Common myeloid progenitor, CD34-positive (primary cell): ENCODE measurements at places on chromosomes 3 and 15.
A peak's percentile ranks its signal among the peaks of the same experiment; 100 is the strongest.

- H3K4me1 ChIP-seq = no peaks in the 10 kb centered on the region
- no peaks in the 10 kb centered on the region for H3K27me3 ChIP-seq
- H3K4me3 ChIP-seq = no peak overlapping the region
- no peaks in the 10 kb centered on the region for H3K36me3 ChIP-seq
- H3K27ac ChIP-seq = no peak overlapping the region
Observed at GRCh38 chr3:62803276-62803675, 71.9 kb downstream of the CADPS start.

DNA sequence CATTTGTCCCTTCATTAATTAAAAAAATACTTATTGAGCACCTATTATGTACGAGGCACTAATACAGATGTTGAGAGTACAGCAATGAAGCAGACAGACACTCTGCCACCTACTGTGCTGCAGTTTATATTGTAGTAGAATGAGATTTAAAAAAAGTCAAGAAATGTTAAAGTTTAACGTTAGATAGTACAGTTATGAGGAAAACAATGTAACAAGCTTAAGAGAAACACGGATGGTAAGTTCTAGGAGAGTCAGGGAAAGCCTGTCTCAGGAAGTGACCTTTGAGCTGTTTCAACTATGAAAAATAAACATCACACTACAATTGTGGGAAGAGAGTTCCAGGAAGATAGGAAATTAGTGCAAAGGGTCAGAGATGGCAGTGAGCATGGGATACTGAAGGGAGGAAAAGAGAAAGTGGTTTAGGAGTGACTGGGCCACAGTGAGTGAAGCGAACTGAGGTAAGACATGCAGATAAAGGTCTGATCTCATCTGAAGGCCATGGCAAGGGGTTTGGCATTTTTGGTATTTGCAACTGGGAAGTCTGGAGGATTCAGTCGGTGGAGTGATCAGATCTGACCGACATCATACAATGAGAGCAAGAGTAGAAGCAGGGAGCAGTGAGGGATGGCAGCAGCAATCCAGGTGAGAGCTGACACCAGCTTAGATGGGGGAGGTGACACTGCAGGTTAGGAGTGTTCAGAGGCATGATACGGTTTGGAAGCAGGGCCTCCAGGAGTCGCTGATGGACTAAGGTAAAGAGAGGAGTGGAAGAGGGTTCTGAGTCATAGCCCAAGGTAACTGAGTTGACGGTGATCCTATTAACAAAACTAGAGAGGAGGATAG lies 28.5 kb downstream of the PLSCR4 start:
- no peak for DNase-seq
- H3K4me3 ChIP-seq = no peak overlapping the region

- H3K4me3 ChIP-seq = no peak overlapping the region
- no peak overlapping the region for H3K27ac ChIP-seq
- peaks cover 11% of the 10 kb centered on the region for H3K4me1 ChIP-seq
- H3K27me3 ChIP-seq = no peaks in the 10 kb centered on the region
- H3K36me3 ChIP-seq = no peaks in the 10 kb centered on the region
- no peak for DNase-seq
Observed at GRCh38 chr3:141507392-141508066, 20.7 kb downstream of the RASA2 start.

GRCh38 chr15:67813104-67813634 lies 12.1 kb upstream of the SKOR1 start:
- no peak overlapping the region for H3K27ac ChIP-seq
- H3K36me3 ChIP-seq = peaks cover 15% of the 10 kb centered on the region
- H3K27me3 ChIP-seq = peaks cover 20% of the 10 kb centered on the region
- peaks cover 13% of the 10 kb centered on the region for H3K4me1 ChIP-seq
- no peak overlapping the region for H3K4me3 ChIP-seq
- DNase-seq = no peak

DNA sequence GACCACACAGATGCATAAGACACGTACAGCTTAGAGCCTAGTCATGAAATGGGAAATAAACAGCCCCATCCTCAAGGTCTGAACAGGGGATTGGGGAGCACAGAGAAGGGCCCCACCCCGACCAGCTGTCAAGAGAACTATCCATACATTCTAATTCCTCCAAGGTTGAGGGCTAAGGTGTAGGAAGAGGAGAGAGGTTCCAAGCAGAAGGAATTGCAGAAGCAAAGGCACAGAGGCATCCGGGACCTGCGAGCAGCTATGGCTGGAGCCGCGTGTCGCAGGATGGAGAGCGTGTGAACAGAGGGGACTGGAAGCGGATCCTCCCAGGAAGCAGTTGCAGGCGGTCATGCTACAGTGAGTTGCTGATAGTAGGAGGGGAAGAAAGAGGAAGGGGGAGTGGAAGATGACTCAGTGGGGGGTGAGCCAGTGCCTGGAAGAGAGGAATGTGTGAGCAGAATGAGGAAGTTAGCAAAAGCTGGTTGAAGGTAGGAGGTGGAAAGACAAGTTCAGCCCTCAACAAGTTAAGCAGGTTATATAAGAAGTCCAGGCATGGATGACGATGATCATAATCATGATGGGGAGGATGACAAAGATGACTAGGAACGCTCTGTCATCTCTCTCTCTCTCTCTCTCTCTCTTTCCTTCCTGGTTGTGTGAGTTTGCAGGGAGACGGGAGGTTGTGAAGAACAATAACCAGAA lies 89.7 kb downstream of the LIPC start:
- H3K4me3 ChIP-seq = peak overlapping the region; percentile 19
- H3K4me1 ChIP-seq = peaks cover 31% of the 10 kb centered on the region
- no peaks in the 10 kb centered on the region for H3K36me3 ChIP-seq
- no peaks in the 10 kb centered on the region for H3K27me3 ChIP-seq

DNA sequence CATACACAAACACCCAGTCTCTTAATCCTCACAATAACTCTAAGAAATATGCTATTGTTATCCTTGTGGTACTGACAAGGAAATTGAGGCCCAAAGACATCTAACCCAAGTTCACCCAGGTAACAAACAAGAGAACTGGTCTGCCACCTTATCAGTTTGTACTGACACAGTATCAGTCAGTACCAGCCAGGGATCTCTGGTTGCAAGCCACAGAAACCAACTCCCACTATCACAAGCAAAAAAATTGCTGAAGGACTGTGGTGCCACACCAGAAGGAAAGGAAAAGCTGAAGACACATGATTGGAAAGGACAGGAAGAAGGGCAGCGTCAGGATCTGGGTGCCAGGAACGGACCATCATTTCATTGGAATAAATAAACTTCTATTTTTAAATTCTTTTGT lies 63.8 kb upstream of the GLCE start:
- no peak for DNase-seq
- no peaks in the 10 kb centered on the region for H3K27me3 ChIP-seq
- H3K36me3 ChIP-seq = no peaks in the 10 kb centered on the region

DNA sequence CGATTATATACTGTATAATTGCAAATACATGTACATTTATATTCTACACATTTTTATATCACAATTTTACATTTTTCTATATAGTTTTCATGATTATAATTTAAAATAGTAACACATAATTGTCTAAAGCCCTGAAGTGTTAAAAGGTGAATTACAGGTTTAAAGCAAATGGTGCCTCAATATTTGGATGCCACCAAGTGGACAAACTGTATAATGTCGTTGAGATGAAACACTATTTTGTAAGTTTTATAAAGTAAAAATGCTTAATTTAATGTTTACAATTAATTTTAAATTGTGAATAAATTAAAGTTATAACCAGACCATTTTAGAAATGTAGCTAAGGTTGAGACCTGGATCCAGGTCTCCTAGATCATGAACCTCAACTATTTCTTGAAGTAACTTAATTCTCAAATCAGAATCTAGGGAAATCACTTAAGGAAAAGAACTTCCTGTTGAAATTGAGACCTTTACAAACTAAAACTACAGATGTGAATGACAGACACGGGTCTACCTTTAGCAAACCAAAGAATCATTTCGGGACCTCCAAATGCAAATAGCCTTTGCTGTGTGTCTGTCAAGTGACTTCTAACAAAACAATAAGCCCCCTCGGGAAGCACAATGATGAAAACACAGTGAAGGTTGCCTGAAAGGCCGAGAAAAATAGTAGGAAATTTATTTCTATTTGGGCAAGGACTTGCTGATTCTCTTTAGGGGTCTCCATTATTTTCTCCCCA lies 37.8 kb downstream of the EHHADH start:
- no peaks in the 10 kb centered on the region for H3K4me1 ChIP-seq
- no peaks in the 10 kb centered on the region for H3K36me3 ChIP-seq
- H3K27ac ChIP-seq = no peak overlapping the region
- DNase-seq = peak; percentile 50
- no peak overlapping the region for H3K4me3 ChIP-seq
- H3K27me3 ChIP-seq = no peaks in the 10 kb centered on the region

DNA sequence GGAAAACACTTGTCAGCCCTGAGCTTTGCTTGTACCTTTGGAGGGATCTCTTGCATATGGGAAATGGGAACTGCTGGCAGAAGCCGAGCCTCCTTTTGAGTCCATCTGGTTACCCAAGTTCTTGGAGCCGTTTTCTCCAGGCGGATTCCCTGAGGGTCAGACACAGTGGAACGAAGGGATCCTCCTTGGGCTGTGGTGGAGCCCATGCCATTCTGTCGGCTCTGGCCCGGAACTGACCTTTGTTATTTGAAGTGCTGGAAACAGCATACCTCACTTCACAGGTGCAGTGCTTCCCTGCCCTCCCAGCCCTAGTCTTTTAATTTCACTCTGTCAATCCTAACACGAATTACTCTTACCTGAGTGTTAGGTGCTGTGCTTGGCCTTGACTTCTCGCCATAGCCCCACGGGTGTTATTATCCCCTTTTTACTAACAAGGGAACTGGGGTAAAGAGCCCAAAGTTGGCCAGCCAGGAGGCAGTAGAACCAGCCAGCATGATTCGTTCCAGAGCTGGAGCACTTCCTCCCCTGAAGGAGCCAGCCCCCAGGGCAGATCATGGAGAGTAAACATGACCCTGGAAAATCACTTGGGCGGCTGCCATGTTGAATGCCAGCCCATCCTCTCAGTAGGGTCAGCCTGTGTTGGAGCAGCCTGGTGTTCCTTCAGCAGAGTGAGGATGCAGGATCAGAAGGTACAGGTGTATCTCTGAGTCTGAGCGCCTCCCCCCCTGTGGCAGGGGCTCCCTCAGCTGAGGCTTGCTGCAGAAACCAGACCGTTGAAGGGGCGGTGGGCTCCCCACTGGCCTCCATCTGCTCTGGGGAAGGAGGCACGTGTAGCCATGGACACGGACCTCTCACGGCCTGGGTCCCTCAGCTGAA lies 143.2 kb downstream of the DNAJB8 start:
- no peaks in the 10 kb centered on the region for H3K27me3 ChIP-seq
- DNase-seq = no peak
- H3K4me1 ChIP-seq = peaks cover 7% of the 10 kb centered on the region
- H3K27ac ChIP-seq = no peak overlapping the region
- H3K36me3 ChIP-seq = peaks cover 7% of the 10 kb centered on the region

DNA sequence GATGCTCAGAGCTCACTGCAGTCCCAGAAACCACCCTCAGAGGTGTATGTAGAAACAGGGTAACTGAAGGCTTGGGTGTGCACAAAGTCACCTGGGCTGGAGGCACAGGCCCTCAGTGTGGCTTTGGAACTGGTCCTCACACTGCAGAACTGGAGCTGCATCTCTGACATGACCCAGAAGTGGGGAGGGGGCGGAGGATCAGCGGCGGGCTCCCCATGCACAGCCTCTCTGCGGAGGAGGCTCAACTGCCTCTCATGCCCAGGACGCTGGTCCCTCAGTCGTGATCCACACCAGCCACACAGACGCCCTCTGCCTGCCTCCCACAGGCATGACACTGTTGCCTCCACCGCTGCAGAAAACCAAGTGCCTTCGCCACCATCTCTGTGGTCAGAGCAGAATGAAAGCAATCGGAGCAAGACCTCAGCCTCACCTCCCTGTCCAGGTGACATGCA lies 73.7 kb downstream of the TM2D3 start:
- H3K27ac ChIP-seq = no peak overlapping the region
- H3K4me3 ChIP-seq = no peak overlapping the region
- DNase-seq = peak; percentile 46
- no peaks in the 10 kb centered on the region for H3K36me3 ChIP-seq
- peaks cover 52% of the 10 kb centered on the region for H3K27me3 ChIP-seq
- no peaks in the 10 kb centered on the region for H3K4me1 ChIP-seq

GRCh38 chr3:43363621-43364266 lies 77.4 kb downstream of the SNRK start:
- no peaks in the 10 kb centered on the region for H3K4me1 ChIP-seq
- H3K27me3 ChIP-seq = no peaks in the 10 kb centered on the region
- H3K4me3 ChIP-seq = no peak overlapping the region
